ENCODE measurements at places on chromosomes 2 and 18.

DNA sequence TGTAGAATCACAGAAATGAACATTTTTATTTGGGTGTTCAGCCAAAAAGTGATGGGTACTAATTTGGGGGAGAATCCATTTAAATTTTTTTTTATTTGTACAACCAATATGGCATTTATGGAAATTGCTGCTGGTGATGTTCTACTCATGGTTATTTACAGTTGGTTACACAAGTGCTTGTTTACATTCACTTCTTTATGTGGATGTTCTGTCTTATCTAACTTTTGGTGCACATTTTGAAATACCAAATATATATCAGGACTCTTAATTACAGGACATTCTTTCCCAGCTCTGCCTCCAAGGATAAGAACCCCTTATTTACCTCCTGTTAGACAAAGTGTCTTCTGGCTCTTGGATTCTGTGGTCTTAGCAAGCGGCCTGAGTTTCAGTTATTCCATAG is 35.2 kb downstream of the NEMP2 start:
- no peak for DNase-seq

- DNase-seq = no peak
These were observed 8.9 kb downstream of the KLF11 start for GRCh38 chr2:10052216-10052615.

DNA sequence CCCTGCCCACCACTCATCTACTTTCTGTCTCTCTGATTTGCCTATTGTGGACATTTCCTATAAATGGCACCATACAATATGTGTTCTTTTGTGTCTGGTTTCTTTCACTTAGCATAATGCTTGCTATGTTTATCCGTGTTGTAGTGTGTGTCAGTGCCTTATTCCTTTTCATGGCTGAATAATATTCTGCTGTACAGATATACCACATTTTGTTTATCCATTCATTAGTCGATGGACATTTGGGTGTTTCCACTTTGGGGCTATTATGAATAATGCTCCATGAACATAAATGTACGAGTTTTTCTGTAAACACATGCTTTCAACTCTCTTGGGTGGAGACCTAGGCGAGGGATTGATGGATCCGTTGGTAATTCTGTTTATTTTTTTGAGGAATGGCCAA is 15.6 kb downstream of the ARL4C start:
- no peak for DNase-seq

GRCh38 chr2:127083819-127084503 is 23.0 kb downstream of the BIN1 start:
- DNase-seq = peak; percentile 85

DNA sequence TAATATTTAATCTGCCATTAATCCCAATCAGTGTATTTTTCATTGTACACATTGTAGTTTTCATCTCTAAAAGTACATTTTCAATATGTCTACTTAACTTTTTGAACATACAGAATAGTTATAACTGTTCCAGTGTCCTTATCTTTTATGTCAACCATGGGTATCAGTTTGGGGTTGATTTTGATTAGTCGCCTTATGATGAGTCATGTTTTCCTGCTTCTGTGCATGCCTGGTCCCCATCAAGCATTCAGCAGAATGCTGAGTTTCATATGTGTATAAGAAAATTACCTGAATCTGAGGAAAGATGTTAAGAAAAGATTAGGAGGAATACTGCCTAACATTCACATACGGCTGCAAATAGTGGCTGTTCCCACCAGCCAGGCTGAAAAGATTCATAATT is 17.7 kb downstream of the SPDYA start:
- no peak for DNase-seq

DNA sequence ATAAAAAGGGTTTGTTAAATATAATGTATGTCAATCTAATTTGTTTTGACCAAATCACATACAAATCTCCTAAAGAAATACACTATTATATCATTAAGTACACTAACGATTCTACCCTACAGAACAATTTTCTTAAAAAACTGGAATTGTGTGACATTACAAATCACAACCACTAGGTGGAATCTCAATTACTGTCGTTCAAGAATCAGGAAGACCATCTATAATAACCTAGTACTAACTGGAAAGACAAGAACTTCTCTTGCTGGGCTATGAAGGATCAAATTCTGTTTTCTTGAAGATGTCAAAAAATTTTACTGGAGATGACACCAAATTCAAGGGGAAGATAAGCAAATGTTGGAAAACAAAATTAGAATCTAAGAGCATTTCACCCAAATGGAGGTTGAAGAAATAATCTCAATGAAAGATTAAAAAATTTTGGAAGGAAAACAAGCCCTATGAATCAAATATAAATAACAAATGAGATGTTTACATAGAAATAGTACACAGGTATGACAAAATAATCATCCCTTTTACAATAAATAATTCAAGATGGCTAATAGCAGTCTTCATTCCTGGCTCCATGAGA is 110.9 kb downstream of the STK39 start:
- DNase-seq = peak; percentile 64

- no peak for DNase-seq
These were observed 315.6 kb downstream of the SETBP1 start for GRCh38 chr18:44996261-44996660.

DNA sequence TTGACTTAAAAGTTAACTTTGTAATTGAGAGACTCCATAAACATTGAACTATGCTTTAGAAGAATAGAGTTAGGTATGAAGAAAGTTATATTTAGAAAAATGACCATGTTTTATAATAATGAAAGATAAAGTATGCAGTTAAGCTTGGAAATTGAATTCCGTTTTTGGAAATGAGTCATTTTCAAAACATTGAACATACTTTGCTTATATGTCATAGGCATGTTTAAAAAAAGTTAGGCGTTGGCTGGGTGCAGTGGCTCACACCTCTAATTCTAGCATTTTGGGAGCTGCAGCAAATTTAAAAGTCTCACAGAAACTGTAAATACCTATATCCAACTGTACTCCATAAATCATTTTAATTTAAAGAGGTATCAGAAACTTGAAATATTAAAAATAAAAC is 607.4 kb downstream of the CBLN2 start:
- no peak for DNase-seq

DNA sequence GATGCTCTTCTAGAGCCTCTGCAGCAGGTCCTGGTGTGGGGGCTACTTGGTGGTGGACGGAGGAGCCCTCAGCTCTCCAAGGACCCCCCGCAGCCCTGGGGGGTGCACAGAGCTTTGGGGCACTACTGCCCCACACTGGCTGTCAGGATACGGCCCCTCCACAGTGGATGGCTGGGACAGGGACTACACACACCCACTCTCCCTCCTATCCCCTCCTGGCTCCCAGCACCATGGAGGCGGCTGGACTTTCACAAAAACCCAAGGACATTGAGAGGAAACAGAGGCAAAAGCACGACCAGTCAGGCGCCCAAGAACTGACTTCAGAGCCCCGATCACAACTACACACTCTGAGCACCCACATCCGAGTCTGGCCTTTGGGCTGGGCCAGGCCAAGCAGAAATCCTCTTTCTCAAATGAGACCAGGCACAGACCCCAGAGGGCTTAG is 12.6 kb downstream of the GPR35 start:
- DNase-seq = no peak

DNA sequence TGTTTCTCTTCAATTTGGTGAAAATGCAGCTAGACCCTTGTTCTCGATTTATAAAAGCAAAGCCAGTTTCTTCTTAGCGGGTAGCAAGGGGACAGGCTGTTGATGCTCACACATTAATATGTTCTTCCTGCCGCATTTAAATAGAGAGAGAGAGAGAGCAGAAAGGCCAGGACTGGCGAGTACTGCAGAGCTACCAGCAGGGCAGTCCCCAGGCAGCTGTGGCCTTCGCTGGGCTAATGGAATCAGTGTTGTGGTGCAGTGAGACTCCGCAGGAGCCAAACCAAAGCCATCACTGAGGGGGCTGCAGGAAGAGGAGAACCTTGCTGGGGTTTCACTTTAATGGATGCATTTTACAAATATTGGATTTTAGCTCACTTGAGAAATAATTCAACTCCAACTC is 223.6 kb downstream of the ACTR3 start:
- no peak for DNase-seq

DNA sequence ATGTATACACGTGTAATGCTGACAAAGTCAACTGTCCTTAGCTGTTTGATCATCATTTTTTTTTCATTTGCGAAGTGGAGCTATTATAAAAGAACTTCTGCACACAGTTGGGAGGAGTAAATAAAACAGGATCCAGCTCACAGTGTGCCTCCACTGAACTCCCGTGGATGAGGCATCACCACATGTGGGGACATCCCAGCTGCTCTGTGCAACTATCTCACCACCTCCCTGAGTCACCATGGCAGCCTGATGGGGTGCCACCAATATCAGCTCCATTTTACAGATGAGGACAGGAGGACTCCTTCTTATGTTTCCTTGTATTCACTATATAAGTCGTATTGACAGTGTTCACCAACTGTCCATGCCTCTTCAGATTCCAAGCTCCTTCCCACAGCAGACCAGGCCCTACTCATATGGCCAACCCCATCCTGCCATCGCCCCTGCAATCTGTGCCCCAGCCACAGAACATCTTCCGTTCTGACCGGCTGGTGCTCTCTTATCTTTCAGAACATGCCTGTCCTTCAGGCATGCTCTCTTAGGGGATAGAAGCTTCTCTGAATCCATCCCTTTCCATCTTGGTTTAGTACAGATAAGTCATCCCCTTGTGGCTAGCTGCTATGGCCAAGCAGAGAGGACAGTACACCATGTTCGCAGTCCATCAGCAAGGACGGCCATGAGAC is 288.1 kb downstream of the RNF144A start:
- DNase-seq = no peak

DNA sequence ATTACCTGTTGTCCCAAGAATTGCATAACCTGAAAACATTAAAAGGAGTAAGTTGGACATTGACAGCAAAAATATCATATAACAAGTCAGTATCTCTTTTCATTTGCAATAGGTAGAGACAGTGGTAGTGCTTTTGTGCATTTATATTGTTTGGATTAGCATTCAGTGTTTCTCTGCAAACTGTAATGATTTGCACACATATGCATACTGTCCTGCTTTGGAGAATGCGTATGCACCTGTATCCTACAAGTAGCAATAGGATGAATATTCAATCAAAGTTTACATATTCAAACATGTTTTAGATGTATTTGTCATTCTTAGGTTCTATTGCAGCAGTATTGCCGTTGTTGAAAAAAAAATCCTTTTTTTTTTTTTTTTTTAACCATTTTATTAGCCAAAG is 201.9 kb downstream of the ZNF407 start:
- DNase-seq = no peak
